ENCODE measurements at places on chromosomes 16 and 17.

DNA sequence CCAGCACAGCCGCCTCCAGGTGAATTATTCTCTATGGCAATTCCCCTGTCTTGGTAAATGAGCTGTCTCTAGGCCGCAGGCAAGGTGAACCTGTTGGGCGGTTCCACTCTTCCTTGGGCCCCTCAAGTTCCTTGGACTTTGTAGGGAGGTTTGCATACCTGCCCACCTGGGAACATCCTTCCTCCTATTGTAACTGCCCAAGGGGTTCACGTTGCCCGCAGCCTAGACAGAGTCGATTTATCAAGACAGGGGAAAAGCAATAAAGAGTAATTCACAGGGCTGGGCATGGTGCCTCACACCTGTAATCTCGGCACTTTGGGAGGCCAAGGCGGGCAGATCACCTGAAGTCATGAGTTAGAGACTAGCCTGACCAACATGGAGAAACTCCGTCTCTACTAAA lies 122.5 kb downstream of the KCNJ18 start:
- DNase-seq = no peak

- no peak for DNase-seq
Measured at GRCh38 chr17:35297666-35298065, 54.8 kb downstream of the SLFN5 start.

DNA sequence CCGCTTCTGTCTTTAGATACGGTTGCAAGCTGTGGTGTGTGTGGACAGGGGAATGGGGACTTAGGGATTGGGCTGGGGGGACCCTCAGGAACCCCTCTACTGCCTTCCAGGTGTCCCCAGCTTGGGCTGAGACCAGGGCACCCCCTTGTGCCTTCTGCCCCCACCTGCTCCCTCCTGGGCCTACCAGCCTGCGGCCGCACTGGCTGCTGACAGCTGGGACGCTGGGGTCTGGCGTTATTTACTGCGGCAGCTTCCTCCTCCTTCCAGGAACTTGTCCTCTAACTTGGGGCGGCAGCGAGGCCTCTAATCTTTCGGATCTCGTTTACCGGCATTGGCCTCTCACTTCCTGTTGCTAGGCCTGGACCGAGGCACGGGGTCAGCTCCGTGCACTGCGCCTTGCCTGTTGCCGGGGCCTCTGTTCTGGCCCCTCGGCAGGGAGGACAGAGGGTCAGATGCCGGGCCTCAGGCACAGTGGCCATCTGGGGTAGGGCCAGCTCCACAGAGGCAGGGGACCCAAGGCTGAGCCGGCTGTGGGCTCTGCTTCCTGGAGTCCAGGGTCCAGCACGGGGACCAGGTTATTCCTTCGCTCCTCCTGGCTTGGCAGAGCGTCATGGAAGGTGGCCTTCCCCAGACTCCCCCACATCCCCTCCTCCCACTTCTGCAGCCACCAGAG lies 31.8 kb downstream of the TMEM235 start:
- DNase-seq = no peak

- DNase-seq = no peak
Measured at GRCh38 chr17:55990332-55991006, 162.8 kb upstream of the ANKFN1 start.

GRCh38 chr17:12743046-12743445 lies 46.3 kb upstream of the ARHGAP44 start:
- no peak for DNase-seq

GRCh38 chr16:83717814-83718213 lies 90.0 kb upstream of the HSBP1 start:
- DNase-seq = no peak

- DNase-seq = no peak
Measured at GRCh38 chr16:83772806-83773205, 35.0 kb upstream of the HSBP1 start.

- DNase-seq = no peak
Measured at GRCh38 chr17:79749156-79749815, 18.5 kb downstream of the ENPP7 start.

- DNase-seq = no peak
Measured at GRCh38 chr17:77801545-77802332, 156.8 kb upstream of the TNRC6C start.

- DNase-seq = no peak
Measured at GRCh38 chr17:1592751-1593629, 30.4 kb upstream of the PITPNA start.

- DNase-seq = no peak
Measured at GRCh38 chr17:66538776-66539175, 236.4 kb downstream of the PRKCA start.

DNA sequence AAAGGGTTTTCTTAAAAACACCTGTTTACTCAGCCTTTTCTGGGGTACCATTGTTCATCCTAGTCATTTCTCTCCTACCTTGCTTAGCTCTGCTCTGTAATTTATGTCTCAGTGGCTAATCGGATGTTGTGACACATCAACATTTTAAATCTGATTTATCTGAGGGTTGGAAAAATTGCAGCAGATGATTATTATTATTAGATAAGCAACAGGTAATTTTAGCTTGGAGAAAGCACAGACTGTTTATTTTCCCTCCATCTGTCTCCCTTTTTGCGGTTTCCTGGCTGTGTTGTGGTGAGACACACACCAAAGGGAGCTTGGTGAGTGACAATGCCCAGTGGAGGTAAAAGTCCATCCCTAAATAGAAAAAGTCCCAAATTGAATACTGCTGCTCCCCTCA lies 389.9 kb downstream of the UTP18 start:
- DNase-seq = no peak

- DNase-seq = no peak
Measured at GRCh38 chr17:3003296-3004149, 59.9 kb downstream of the OR1D5 start.

DNA sequence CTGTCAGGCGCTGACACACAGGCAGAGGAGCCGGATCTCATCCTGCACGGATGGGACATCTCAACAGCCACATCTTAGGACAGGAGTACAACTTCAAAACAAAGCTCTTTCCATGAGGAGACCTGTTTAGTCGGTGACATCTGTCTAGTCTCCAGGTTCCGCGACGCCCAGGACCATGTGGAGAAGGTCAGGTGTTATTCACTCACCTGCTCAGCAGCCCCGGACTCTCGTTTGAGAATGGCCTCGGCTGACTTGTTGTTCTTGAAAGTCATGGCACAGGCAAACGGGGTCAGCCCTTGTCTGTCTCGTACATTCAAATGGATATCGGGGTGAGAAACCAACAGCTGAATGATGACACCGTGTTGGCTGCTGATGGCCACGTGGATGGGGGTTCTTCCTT lies 35.7 kb downstream of the CYB5D2 start:
- no peak for DNase-seq

- DNase-seq = no peak
Measured at GRCh38 chr17:35254107-35254773, 11.4 kb downstream of the SLFN5 start.

DNA sequence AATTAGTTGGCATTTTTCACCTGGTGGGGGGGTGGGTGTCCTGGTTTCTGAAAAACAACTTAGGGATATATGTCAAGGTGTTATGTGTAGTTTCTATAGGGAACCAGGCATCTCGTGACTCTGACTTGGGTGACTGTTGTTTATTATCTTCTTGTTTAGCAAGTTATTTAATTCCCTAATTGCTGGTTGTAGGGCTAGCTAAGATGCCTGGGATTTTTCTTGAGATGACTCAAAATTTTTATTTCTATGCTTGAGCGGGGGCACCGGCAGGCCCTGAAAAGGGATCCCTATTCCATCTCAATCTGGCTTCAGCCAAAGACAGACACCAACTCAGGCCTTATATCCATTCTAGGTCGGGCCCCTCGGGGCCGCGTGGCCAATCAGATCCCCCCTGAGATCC lies 3.2 kb downstream of the DPH1 start:
- DNase-seq = no peak

GRCh38 chr17:42692489-42692888 lies 10.2 kb downstream of the CNTNAP1 start:
- DNase-seq = no peak

DNA sequence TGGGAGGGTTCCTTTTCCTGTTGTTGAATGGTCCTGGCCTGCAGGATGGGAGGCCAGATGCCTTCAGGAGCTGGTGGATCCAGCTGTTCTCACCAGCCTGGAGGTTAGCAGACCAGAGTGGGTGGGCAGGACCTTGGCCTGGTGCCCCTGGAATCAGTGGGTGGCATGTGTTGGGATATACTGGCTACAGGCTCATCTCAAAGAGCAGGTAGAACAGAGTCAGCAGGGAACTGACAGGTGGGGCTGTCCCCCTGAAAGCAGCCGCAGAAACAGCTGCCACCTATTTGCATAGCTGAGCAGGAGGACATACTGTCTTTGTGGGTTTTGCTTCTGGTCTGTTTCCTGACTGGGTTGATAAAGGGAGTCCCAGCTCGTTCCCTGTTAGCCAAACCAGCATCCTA lies 144.1 kb downstream of the RAB11FIP4 start:
- DNase-seq = no peak

GRCh38 chr16:11571549-11571948 lies 15.2 kb downstream of the LITAF start:
- no peak for DNase-seq

- no peak for DNase-seq
Measured at GRCh38 chr16:59632276-59632855, 898.2 kb upstream of the GOT2 start.

GRCh38 chr16:57184887-57185445 lies 873 bp downstream of the PSME3IP1 start:
- no peak for DNase-seq

DNA sequence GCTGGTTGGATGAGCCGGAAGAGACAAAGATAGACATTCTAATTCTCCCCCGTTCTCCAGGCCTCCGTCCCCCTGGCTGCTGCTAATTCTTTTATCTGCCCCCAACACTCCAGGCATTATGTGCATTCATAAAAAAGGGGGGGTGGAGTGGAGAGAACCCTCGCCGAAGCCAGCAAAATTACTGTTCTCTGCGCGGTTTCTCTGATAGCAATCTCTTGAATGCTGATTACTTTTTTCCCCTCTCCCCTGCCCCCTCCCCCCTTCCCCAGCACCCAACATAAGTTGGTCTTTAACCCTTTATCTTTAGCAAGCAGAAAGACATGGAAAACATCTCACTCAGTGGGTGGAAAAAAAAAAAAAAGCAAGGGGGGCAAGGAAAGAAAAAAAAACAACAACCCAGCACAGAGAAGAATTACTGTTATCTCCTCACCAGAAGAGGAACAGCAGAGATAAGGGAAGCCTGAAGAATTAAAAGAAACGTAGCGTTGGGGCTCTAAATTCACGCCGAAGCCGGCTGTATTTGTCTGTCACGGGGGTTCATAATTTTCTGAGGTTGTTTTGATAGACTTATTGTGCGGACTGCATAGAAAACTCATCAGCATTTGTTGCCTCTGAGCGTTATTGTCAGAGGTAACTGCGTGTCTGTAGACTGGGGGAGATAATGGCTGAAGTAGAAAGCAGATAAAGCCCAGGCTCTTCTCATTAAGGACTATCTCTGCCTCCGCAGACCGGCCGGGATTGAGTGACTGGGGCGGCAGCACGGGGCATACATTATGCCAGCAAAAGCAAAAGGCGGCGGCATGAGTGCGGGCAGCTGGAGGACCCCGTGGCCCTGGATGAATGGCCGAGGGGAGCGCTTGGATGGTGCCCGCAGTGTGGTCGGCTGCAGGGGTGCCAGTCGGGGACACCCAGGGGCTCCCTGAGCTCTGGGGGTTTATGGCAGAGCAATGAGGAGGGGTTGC lies 126.9 kb downstream of the MRM1 start:
- DNase-seq = no peak

GRCh38 chr17:47731396-47731795 lies 1.6 kb upstream of the TBX21 start:
- no peak for DNase-seq

GRCh38 chr16:31050280-31051030 lies 17.1 kb downstream of the STX4 start:
- no peak for DNase-seq

- no peak for DNase-seq
Measured at GRCh38 chr17:8338753-8339140, 893 bp upstream of the ODF4 start.

GRCh38 chr16:82201926-82202325 lies 31.9 kb upstream of the MPHOSPH6 start:
- no peak for DNase-seq

- DNase-seq = no peak
Measured at GRCh38 chr17:35299135-35299534, 56.3 kb downstream of the SLFN5 start.

DNA sequence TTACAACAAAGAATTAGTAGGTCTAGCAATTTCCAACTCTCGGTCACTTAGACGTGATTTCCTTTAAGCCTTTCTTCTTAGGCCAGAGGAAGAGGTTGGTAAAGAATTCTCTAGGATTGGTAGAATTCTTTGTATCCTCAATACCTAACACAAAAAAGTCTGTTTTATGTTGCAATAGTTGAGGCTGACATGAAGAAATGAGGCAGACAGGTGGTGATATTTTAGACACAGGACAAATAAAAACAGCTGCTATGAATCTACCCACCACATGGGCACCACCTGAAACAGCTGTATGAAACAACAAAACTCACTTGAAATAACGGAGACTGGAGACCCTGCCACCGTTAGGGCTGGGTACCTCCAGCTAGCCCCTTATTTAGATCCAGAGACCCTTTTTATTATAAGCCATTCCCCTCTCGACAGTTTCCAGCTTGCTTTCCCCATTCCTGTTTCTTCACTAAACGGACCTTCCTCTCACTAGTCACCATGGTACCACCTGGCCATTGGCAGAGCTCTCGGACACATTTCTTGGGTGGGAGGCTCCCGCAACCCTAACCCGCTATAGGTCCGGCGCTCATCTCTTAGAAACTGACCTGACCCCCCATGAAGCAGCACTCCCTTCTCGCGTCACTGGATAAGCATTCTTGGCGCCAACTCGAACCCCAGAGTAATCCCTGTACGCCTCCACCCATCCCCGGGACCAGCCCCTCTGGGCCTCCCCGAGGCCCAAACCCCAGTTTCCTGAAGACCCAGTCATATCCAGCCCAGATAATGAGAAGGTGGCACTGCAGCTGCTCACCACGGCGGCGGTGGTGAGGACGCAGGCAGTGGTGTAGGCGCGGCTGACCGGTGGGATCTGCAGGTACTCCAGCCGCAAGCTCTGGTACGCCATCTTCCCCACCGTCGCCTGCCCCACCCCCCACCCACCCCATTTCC lies at the start of gene DERL2:
TSS of gene DERL2 (minus strand) at position 909 of the 936 bp plus-strand sequence. CDS start at position 892, 17 bp downstream.
- DNase-seq = no peak

- DNase-seq = no peak
Measured at GRCh38 chr17:77475016-77475976, 334.5 kb downstream of the SEC14L1 start.

GRCh38 chr16:77111056-77111565 lies 79.9 kb upstream of the MON1B start:
- DNase-seq = no peak

- no peak for DNase-seq
Measured at GRCh38 chr16:69497876-69498596, 67.7 kb upstream of the NFAT5 start.

DNA sequence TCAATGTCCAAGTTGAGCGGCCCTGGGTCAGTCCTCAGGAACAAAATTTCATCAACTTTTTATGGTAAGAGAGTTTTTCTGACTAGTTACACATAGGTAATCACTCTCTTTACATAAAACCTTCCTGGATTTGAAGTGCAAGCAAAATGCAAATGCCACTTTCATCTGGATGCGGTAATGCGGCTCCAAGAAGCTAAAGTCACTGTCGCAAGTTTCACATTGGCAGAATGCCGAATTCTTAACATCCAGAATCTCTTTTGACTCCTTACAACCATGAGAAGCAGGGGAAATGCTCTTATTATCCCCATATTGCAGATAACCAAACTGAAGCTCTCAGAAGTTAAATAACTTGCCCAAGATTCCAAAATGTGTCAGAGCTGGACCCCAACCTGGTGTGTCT lies 30.0 kb downstream of the MRPS23 start:
- DNase-seq = no peak

Data from stimulated activated CD4-positive, alpha-beta T cell treated with anti-CD3 and anti-CD28 coated beads, Interleukin-1b, Interleukin-23, amount 100 ng/mL, for 1 hour (primary cell).